ENCODE measurements at places on chromosomes 1 and 21.

- DNase-seq: no peak
Observed at GRCh38 chr1:197171531-197171930, 25.1 kb upstream of the ASPM start.

DNA sequence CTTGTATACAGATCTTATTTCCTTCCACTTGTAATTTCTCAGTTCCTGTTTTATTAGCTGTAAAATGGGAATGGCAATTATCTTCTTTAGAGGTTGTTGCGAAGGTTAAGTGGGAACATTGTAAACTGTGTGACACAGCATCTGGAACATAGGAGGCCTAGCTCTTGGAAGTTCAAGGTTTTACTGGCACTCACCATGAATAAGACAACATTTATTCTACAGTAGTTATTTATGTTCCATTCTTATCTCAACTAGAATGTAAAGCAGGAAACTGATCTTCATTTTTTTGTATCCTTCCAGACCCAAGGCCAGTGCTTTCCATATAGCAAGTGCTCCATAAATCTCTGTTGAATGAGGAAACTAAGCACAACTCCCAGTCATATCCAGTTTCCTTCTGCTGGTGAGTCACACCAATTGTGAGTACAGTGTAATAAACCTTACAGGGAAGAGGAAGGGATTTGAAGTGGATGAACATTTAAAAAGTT is 1.4 kb downstream of the BCL10 start:
- no peak for DNase-seq

DNA sequence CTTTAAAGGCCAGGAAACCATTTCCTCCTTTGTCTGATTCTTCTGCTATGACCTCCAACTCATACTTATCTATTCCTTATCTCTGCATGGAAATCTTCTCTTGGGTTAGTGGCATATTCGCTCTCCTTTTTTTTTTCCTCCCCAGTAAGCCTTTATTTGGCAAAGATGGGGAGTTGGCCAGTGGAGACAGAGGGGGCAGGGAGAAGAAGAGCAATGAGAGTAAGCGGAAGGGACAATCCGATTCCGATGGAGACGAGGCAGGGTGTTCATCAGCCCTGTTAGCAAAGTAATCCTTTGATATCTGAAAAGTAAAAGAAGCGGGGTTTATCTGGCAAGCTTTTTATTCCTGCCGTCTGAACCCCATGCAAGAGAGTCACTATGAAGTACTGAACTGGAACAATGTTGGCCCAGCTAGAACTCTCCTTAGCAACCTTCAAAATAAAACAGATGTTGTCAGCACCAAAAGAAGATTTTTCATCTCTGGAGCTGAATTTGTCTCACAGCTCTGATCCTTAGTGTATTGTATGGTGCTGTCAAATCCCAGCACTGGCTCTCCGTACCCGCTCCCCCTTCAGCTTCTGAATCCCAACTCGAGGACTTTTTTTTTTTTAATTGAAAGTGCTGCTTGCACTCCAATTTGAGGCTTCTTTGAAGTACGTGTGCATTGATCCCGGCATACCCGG is 40.9 kb downstream of the PTGFRN start:
- DNase-seq: no peak

DNA sequence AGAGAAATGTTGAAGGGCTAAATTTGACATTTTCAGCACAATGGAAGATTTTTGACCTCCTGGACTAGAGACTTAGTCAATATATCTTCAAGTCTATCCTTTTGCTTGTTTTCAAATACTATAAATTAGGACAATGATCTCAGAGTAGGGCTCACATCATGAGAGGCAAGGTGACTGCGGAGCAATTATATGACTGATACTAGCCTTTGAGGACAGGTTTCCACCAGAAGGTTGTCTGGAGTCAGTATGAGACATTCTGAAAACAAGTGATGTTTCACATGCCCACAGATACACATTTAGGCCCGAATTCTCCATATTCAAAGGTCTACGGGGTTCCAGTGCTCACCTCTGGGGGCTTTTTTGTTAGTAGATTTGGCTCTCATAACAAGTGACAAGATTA is 142.3 kb upstream of the SAMSN1 start:
- DNase-seq: no peak

- DNase-seq: no peak
Observed at GRCh38 chr21:20728691-20729090, 269.5 kb upstream of the NCAM2 start.

DNA sequence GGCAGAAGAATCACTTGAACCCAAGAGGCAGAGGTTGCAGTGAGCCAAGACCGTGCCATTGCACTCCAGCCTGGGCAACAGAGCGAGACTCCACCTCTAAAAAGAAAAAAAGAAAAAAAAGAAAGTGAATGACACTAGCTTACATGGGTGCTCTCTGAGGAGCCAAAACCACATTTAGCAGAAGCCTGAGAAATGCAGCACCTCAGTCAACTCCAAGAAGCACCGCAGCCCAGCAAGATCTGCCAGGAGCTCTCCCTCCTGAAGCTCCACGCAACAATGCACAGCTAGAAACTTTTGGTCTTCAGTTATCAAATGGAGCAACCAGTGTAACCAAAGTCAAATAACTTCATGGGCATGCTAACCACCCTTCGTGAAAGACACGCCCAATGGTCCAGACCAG is 229.1 kb downstream of the SETD4 start:
- DNase-seq: no peak

DNA sequence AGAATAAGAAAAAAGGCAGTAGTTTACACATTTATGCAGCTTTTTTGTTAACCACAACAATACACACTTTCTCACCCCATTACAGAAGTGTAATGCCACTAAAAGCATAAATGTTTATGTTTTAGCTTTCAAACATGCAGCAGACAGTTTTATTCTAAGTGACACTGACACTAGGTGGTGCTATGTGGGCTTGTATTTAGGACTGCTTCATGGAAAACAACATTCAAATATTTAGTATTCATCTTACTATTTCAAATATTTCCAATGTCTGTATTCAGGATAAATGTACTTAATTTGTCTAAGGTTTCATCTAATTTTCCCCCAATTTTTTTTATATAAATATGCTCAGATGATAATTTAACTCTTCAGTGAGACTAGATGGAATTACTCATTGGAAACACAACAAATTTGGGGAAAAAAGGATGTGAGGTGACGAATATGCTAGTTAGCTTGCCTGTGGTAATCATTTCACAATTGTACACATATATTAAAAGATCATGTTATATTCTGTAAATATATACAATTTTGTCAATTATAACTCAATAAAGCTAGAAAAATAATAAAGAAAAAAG is 71.4 kb downstream of the USP1 start:
- no peak for DNase-seq
